ENCODE measurements at places on chromosomes 11 and 22. TPM values are rescaled to one million over a fixed set of nuclear protein-coding genes. Genes with fewer than 3 reads are reported as not detected.

The GPR83 gene
- total RNA-seq, result 1.6 TPM

The MYO18B gene
- total RNA-seq, result 0.04 TPM

The TUB gene
- total RNA-seq, result 3.0 TPM

The PRDX5 gene
- total RNA-seq, result 218 TPM

The OR51F2 gene
- not detected for total RNA-seq

The RAG2 gene
- total RNA-seq, result 2.2 TPM

The HNRNPUL2 gene
- total RNA-seq, result 32.8 TPM

The FGF4 gene
- total RNA-seq, result 0.18 TPM

The EMID1 gene
- 9.3 TPM for total RNA-seq

The PPP1R14B gene
- total RNA-seq, result 106 TPM

The TSSK2 gene
- total RNA-seq, result not detected

The IL17REL gene
- total RNA-seq, result 0.31 TPM

The CAPN5 gene
- 10.2 TPM for total RNA-seq
